Omental fat pad (tissue), 4 donors: ENCODE measurements at places on chromosomes 6 and 20.
A peak's percentile ranks its signal among the peaks of the same experiment; 100 is the strongest.

GRCh38 chr20:45612314-45612713 lies 17.2 kb upstream of the WFDC10A start:
- DNase-seq: no peak

GRCh38 chr6:139181236-139181635 lies 46.4 kb downstream of the HECA start:
- DNase-seq: no peak

- no peak for DNase-seq
These were observed at the start of gene TFAP2D for GRCh38 chr6:50713226-50713625. TFAP2D (plus strand) TSS chr6:50713526; CDS start chr6:50714056, 530 bp downstream.

DNA sequence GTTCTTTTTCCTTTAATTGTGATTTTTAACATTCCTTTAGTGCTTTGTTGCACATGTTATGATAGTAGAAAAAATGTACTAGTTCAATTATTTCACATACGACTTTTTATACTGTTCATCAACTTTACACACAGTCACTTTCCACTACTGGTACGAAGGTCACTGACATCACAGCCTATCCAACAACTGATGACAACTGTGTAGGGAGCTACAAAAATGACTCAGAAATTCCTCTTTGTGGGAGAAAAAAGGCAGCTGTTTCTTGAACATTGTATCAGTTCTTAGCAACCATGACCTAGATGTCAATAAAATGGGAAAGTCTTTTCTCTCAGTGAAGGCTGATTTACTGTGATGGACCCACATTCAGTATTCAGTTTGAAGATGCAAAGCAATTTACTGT lies 7.0 kb upstream of the ID4 start:
- DNase-seq: no peak

- DNase-seq: no peak
These were observed 31.4 kb downstream of the AFDN start for GRCh38 chr6:167858086-167858591.

GRCh38 chr20:50464026-50464724 lies 46.0 kb upstream of the PTPN1 start:
- DNase-seq: no peak

GRCh38 chr20:62739067-62739466 lies 30.4 kb downstream of the NTSR1 start:
- no peak for DNase-seq

DNA sequence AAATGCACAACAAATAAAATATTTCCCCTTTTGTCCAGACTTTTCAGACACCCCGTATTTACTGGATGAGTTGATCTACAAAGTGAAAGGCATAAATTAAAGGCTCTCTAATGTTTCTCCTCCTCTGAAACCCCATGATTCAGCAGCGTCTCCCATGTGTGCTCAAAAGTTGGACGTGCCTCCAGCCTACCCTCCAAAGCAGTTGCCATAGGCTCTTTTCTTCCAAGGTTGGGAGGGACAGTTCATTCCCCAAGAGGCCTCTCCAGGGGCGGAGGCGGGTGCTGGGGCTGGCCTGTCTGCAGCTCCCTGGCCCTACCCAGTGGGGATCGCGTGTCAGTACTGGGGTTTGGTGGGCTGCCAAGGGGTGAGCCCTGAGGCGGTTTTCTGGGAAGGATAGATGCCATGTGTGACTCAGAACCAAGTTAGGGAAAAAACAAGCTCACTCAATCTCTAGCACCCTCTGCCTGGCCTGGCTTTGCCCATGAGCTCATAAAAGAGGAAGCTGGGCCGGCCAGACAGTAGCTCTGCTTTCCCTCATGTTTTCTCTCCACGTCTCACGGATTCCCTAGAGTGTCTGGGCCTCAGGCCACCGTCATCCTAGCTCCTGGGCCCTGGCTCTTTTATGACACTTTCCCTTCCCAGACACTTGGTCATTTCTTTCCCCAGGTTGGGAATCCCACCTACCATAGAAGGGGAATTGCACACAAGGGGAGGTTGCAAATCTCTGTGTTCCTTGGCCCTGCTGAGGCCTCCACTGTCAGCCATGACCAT lies 8.0 kb upstream of the IER3 start:
- DNase-seq: peak; percentile 87

- DNase-seq: no peak
These were observed 121.9 kb downstream of the MTHFD1L start for GRCh38 chr6:150987371-150987828.
